A549 treated with Mapracorat at 1 μM for 4 hours (cell line): ENCODE measurements at places on chromosomes 7 and 10. TPM values are rescaled to one million over a fixed set of nuclear protein-coding genes. Genes with fewer than 3 reads are reported as not detected.

The DNTT gene
- total RNA-seq = 0.06 TPM in 1 of 5 replicates, not detected in the others

The FZD1 gene
- total RNA-seq = 2.2 to 2.5 TPM (median 2.4 TPM) in 5 replicates

The GRM3 gene
- total RNA-seq = not detected in 5 replicates

The SRRM3 gene
- total RNA-seq = 8.0 to 11.6 TPM (median 11.3 TPM) in 5 replicates

The IKZF1 gene
- not detected in 5 replicates for total RNA-seq

The COL26A1 gene
- total RNA-seq = 0.32 to 0.78 TPM (median 0.51 TPM) in 5 replicates

The ADARB2 gene
- 0.08 TPM in 1 of 5 replicates, not detected in the others for total RNA-seq

The STK32C gene
- total RNA-seq = 32.6 to 49.1 TPM (median 47.1 TPM) in 5 replicates

The HOXA9 gene
- total RNA-seq = 0.41 to 1.4 TPM (median 0.73 TPM) in 5 replicates

The SMKR1 gene
- 9.5 to 13.1 TPM (median 11.3 TPM) in 5 replicates for total RNA-seq

The TMEM196 gene
- not detected in 5 replicates for total RNA-seq

The PRKCQ gene
- total RNA-seq = 3.3 to 4.1 TPM (median 3.6 TPM) in 5 replicates

The ARPC1A gene
- 118 to 141 TPM (median 124 TPM) in 5 replicates for total RNA-seq

The UNCX gene
- total RNA-seq = 0.07 to 0.08 TPM in 2 of 5 replicates, not detected in the others

The VSTM2A gene
- not detected in 5 replicates for total RNA-seq

The ADCYAP1R1 gene
- total RNA-seq = 0.02 to 0.08 TPM (median 0.04 TPM) in 4 of 5 replicates, not detected in the other

The DPP6 gene
- not detected in 5 replicates for total RNA-seq

The RABGEF1 gene
- total RNA-seq = 24.0 to 27.2 TPM (median 26.1 TPM) in 5 replicates
